Heart right ventricle (tissue), 16 donors: ENCODE measurements at places on chromosomes 3 and 15.

DNA sequence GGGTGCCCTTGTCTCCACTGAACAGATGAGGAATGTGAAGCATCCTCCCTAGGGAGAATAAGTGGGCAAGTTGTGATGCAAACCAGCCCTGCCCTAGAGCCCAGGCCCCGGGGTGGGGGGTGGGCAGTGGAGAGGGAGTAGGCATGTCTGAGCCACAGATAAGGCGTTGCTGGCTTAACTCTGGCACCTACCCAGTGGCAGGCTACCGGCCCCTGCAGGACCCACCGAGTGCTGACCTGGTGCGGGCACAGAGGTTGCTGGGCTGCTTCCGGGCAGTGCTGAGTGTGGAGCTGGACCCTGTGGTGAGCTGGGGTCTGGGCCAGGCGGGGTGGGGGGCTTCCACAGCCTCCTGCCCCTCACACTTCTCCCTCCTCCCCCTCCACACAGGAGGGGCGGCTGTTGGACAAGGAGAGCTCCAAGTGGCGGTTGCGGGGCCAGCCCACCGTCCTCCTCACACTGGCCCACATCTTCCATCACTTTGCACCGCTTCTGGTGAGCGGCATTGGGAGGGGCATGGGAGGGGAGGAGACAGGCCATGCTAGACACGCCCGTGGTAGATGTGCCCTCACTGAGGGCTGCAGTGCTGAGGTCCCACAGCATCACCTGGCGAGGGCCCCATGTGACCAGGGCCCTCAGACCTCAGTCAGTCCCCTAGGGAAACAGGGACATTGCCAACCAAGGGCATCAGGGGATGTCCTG is 10.1 kb downstream of the RNF123 start:
- no peak overlapping the region for H3K27ac ChIP-seq
- peaks cover 31% of the 10 kb centered on the region for H3K4me1 ChIP-seq
- H3K36me3 ChIP-seq = peaks cover 18% of the 10 kb centered on the region

DNA sequence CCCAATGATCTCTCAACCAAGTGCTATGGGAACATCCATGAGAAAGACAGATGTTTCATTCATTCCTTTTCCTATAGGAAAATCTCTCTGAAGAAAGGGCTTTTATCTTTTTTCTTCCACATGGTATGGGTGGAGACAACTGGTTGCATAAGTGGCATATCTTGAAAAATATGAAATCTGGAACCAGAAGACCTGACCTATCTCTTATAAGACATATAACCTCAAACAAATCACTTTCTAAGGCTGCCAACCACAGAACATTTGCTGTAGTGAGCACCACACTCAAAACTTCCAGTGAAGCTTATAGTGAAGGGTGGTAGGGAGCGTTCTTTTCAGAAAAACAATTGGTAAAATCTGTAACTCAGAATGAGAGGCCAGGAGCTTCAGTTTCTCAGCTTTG is 58.5 kb downstream of the SHQ1 start:
- no peaks in the 10 kb centered on the region for H3K4me1 ChIP-seq
- H3K27me3 ChIP-seq = no peaks in the 10 kb centered on the region
- DNase-seq = no peak
- no peak overlapping the region for H3K27ac ChIP-seq
- peaks cover 18% of the 10 kb centered on the region for H3K36me3 ChIP-seq

- no peak overlapping the region for H3K4me3 ChIP-seq
- H3K36me3 ChIP-seq = no peaks in the 10 kb centered on the region
- no peaks in the 10 kb centered on the region for H3K27me3 ChIP-seq
- H3K27ac ChIP-seq = no peak overlapping the region
These were observed 24.9 kb downstream of the TTC14 start for GRCh38 chr3:180626844-180627243.

GRCh38 chr15:32652178-32652577 is 10.7 kb downstream of the SCG5 start:
- no peaks in the 10 kb centered on the region for H3K27me3 ChIP-seq
- H3K27ac ChIP-seq = no peak overlapping the region
- no peaks in the 10 kb centered on the region for H3K4me1 ChIP-seq
- H3K4me3 ChIP-seq = no peak overlapping the region
- DNase-seq = no peak

- no peaks in the 10 kb centered on the region for H3K27me3 ChIP-seq
- no peaks in the 10 kb centered on the region for H3K4me1 ChIP-seq
- no peaks in the 10 kb centered on the region for H3K36me3 ChIP-seq
- H3K4me3 ChIP-seq = no peak overlapping the region
- DNase-seq = no peak
- H3K27ac ChIP-seq = no peak overlapping the region
These were observed 28.0 kb downstream of the SV2B start for GRCh38 chr15:91128016-91128415.

GRCh38 chr3:113255100-113255853 is 43.9 kb downstream of the BOC start:
- no peak for DNase-seq
- no peaks in the 10 kb centered on the region for H3K27me3 ChIP-seq
- H3K4me3 ChIP-seq = no peak overlapping the region
- H3K27ac ChIP-seq = no peak overlapping the region
- peaks cover 8% of the 10 kb centered on the region for H3K36me3 ChIP-seq

DNA sequence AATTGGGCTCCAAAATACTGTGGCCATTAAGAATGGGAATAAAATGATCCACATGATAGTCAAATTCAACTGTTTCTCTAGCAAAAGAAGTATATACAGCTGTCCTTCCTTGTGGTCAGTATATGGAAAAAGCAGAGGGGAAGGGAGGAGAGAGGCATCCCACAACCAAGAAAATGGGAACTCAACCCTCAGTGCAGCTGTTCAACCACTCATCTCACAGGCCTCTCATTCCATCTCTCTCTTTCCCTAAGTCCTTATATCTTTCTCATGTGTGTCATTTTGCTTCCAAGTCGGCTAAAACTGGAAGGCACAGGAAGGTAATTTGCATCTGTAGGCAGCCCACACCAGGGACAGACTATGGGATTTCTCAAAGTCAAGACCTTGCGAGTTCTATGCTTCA is 27.5 kb downstream of the AVEN start:
- H3K36me3 ChIP-seq = no peaks in the 10 kb centered on the region
- H3K4me1 ChIP-seq = no peaks in the 10 kb centered on the region
- no peak overlapping the region for H3K27ac ChIP-seq
- H3K4me3 ChIP-seq = no peak overlapping the region
- no peak for DNase-seq

- no peaks in the 10 kb centered on the region for H3K36me3 ChIP-seq
- H3K27me3 ChIP-seq = no peaks in the 10 kb centered on the region
- no peak for DNase-seq
- H3K4me3 ChIP-seq = no peak overlapping the region
- H3K4me1 ChIP-seq = peaks cover 3% of the 10 kb centered on the region
- H3K27ac ChIP-seq = no peak overlapping the region
These were observed 75.8 kb downstream of the B3GNT5 start for GRCh38 chr3:183328823-183329222.

DNA sequence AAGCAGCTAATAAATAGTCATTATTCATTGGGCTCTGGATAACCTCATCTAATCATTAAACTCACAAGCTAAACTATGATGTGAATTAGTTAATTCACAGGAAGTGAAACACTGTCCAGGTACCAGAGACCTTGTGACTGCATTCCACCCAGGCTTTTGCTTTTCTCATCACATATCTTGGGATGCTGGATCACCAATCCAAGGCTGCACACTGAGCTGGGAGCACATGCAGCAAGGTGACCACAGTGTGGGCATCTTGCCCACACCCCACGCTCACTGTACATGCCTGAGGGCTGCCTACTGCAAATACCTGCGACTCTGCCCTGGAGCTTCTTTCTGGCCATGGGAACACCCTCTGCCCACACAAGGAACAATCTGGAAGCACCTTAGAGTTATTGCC is 40.6 kb upstream of the TNFAIP8L3 start:
- no peak overlapping the region for H3K4me3 ChIP-seq
- H3K27me3 ChIP-seq = no peaks in the 10 kb centered on the region
- DNase-seq = no peak
- H3K36me3 ChIP-seq = no peaks in the 10 kb centered on the region

GRCh38 chr15:94494732-94495131 is 263.4 kb downstream of the MCTP2 start:
- H3K4me1 ChIP-seq = no peaks in the 10 kb centered on the region
- no peaks in the 10 kb centered on the region for H3K27me3 ChIP-seq
- no peaks in the 10 kb centered on the region for H3K36me3 ChIP-seq
- H3K4me3 ChIP-seq = no peak overlapping the region

DNA sequence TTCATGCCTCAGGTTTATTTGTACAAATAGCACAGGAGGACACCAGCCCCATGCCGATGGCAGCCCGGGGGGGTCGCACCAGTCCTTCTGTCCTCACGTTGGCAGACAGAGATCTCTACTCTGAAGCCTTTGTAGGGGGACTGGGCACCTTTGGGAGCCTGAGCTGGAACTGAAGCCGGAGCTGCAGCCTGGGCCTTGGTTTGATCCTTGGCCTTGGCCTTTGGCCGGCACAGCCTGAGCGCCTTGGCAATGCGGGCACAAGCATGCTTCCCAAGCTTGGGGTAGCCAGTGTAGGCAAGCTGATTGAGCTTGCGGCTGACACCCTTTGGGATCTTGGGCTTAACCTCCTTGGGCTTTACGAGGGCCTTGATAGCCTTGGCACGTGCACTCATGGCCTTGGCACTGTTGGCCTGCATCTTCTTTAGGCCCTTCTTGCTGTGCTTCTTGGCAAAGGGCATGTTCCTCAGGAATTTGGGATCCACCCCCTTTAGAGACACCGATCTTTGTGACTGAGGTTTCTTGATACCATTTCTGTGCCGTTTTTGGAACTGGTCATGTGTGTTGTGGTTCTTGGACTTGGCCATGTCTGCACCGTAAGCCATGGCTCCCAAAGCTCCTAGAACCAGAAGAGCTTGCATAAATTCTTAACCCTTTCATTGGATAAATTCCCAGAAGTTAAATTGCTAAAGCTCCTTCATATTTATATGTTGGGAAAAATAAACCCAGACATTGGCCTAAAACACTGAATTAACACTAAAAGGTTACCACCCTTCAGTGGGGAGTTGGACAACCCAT is 33.4 kb upstream of the UACA start:
- H3K27me3 ChIP-seq = no peaks in the 10 kb centered on the region
- H3K27ac ChIP-seq = no peak overlapping the region
- no peak overlapping the region for H3K4me3 ChIP-seq
- no peaks in the 10 kb centered on the region for H3K4me1 ChIP-seq

- no peaks in the 10 kb centered on the region for H3K4me1 ChIP-seq
- DNase-seq = no peak
- no peaks in the 10 kb centered on the region for H3K27me3 ChIP-seq
- H3K27ac ChIP-seq = no peak overlapping the region
These were observed 8.3 kb upstream of the DNAJA4 start for GRCh38 chr15:78256044-78256437.

DNA sequence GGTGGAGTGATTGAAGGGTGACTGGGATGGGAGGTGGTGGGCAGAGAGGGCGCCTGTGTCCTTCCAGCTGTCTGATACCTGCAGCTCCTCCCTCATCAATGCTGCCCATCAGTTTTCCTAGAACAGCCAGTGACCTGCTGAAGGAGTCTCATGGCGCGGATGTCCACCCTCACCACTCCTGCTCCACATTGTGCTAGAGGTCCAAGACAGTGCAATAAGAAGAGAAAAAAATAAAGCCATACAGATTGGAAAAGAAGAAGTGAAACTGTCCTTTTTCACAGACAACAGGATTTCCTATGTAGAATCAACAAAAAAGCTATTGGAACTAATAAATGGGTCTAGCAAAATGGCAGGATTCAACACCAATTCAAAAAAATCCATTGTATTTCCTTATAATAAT is 7.4 kb downstream of the ZDHHC19 start:
- DNase-seq = no peak
- H3K4me3 ChIP-seq = no peak overlapping the region

DNA sequence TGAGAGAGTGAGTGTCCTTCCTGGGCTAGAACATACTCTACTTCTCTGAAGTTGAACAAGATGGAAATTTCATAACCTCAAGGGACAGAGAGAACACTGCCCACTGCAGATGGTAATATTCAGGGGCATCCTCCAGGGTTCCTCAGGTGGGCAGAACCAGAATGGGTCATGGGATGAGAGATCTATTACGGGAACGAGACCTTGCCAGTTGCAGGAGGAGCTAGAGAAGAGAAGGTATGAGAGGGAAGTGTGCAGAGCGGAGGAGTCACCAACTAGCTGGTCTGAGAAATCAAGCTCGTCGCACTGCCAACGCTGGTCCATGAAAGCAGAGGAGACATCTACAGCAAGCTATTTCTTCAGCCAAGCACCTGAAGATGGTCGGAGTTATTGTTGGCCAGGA is 184.7 kb downstream of the TJP1 start:
- no peaks in the 10 kb centered on the region for H3K36me3 ChIP-seq
- no peak overlapping the region for H3K4me3 ChIP-seq
- peaks cover 17% of the 10 kb centered on the region for H3K27me3 ChIP-seq
- H3K4me1 ChIP-seq = no peaks in the 10 kb centered on the region
- DNase-seq = no peak
- H3K27ac ChIP-seq = no peak overlapping the region

DNA sequence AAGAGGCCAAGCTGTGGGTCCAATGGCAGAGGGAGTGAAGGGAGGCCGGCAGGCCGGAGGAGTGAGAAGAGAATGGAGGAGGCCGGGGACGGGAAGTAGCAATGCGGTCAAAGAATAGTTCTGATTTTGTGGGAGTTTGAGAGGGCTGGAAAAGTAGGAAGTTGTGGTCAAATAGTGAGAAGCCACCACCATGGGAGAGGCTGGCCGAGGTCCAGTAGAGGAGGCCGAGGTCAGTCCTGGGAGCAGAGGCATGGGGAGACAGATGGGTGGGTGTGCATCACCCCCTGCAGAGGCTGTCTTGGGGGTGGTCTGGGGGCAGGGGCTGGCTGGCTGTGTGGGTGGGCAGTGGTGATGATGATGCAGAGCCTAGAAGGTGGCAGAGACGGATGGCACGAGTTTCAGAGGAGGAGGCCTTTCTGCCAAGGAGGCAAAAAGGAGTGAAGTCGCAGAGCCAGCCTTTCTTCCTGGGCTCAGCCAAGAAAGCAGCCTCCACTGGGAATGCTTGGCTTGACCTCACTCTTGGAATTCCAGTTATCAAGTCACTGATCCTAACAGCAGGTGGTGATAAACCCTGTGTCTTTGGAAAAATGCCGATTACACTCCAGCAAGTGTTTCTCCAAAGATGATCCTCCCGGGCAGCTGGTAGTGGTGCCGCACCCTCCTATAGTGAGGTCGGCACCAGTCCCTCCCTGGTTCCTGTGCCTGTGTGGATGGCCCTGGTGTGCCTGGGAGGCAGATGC is 57.3 kb downstream of the ARNT2 start:
- no peak for DNase-seq
- H3K4me1 ChIP-seq = no peaks in the 10 kb centered on the region
- H3K27me3 ChIP-seq = peaks cover 3% of the 10 kb centered on the region
- no peaks in the 10 kb centered on the region for H3K36me3 ChIP-seq

DNA sequence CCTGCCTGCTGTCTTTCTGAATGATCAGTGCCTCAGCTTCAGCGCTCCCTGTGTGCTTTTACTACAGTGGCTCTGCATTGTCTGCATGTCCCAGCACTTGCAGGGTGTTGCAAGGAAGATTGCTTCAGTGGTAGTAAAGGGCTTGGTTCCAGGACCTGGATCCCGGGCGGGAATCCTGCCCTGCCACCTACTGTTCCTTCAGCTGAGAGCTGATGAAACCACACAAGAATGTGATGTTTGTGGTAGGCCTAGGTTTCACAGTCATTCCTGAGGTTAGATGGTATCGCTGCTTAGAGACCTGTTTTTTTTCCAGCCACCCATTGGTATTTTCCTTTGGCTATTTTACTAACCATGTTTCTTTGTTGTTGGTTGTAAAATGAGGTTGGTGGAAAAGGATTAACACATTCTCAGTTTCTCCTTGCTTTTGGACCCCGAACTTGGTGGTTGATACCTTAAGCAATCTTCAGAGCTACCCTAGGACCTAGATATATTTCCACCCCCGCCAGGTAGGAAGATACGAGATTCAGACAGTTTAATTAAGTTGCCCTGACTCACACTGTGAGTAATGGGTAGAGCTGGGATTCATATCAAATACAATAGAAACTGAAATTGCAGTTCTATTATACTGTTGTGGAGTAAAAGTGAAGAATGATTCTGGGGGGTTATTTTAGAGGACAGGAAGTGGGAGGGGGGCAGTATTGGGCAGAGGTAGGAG is 11.4 kb downstream of the GPR87 start:
- no peaks in the 10 kb centered on the region for H3K36me3 ChIP-seq
- no peaks in the 10 kb centered on the region for H3K4me1 ChIP-seq
- H3K27ac ChIP-seq = no peak overlapping the region
